ENCODE measurements at places on chromosomes 3 and 15. TPM values are rescaled to one million over a fixed set of nuclear protein-coding genes. Genes with fewer than 3 reads are reported as not detected.

Gene PIGX
- total RNA-seq: 15.5 TPM

Gene PAQR5
- total RNA-seq: 9.6 TPM

Gene CCDC54
- total RNA-seq: not detected

Gene TNNC1
- total RNA-seq: 1.8 TPM

Gene ACP3
- 1.3 TPM for total RNA-seq

Gene HTR3E
- total RNA-seq: not detected

Gene GP9
- not detected for total RNA-seq

Gene TMEM266
- 0.09 TPM for total RNA-seq

Gene GPR27
- total RNA-seq: not detected

Gene RSRC1
- 31.7 TPM for total RNA-seq

Gene DAZL
- not detected for total RNA-seq

Gene CIB1
- 46.6 TPM for total RNA-seq

Gene EOMES
- not detected for total RNA-seq

Gene TCTA
- total RNA-seq: 18.8 TPM

Gene CAPN3
- total RNA-seq: 1.7 TPM

Data from smooth muscle cell of bladder (primary cell).